Smooth muscle cell of bladder (primary cell): ENCODE measurements at places on chromosomes 5 and 9. TPM values are rescaled to one million over a fixed set of nuclear protein-coding genes. Genes with fewer than 3 reads are reported as not detected.

RASGEF1C gene
- total RNA-seq = not detected in 2 replicates

SUSD1 gene
- total RNA-seq = 20.9 and 22.6 TPM in 2 replicates

SMIM33 gene
- not detected in 2 replicates for total RNA-seq

GDF9 gene
- total RNA-seq = 0.09 and 0.28 TPM in 2 replicates

P4HA2 gene
- 243 and 574 TPM in 2 replicates for total RNA-seq

TRIM7 gene
- total RNA-seq = 1.2 and 2.8 TPM in 2 replicates

PCSK5 gene
- 5.7 and 12.5 TPM in 2 replicates for total RNA-seq

PRRC1 gene
- 50.2 and 57.9 TPM in 2 replicates for total RNA-seq

CDX1 gene
- under 0.01 and 0.09 TPM in 2 replicates for total RNA-seq

IFNA13 gene
- not detected in 2 replicates for total RNA-seq

TEX48 gene
- not detected in 2 replicates for total RNA-seq

CACFD1 gene
- 6.5 and 8.4 TPM in 2 replicates for total RNA-seq

FAM81B gene
- not detected in 2 replicates for total RNA-seq

RORB gene
- 0.71 and 0.92 TPM in 2 replicates for total RNA-seq
